Uterus (tissue), 4 donors: ENCODE measurements at places on chromosomes 16 and 17. TPM values are rescaled to one million over a fixed set of nuclear protein-coding genes. Genes with fewer than 3 reads are reported as not detected.

SOST gene
- not detected for total RNA-seq

KIF2B gene
- total RNA-seq: not detected

CDH5 gene
- total RNA-seq: 81.5 TPM

GRCh38 chr17:17696085-17696484 lies 14.8 kb downstream of the RAI1 start:
- H3K27ac ChIP-seq: peak overlapping the region; percentile 99
- H3K4me1 ChIP-seq: peaks cover 10% of the 10 kb centered on the region
- H3K27me3 ChIP-seq: no peaks in the 10 kb centered on the region
- no peaks in the 10 kb centered on the region for H3K36me3 ChIP-seq
- no peak overlapping the region for H3K4me3 ChIP-seq
- no peak for DNase-seq

- no peak for DNase-seq
- no peaks in the 10 kb centered on the region for H3K27me3 ChIP-seq
- H3K4me1 ChIP-seq: no peaks in the 10 kb centered on the region
- no peaks in the 10 kb centered on the region for H3K36me3 ChIP-seq
Observed at GRCh38 chr17:39704821-39705551, 5.1 kb downstream of the ERBB2 start.

GRCh38 chr17:27296428-27296979 lies 2.6 kb downstream of the WSB1 start:
- DNase-seq: no peak
- no peaks in the 10 kb centered on the region for H3K27me3 ChIP-seq
- no peaks in the 10 kb centered on the region for H3K36me3 ChIP-seq
- H3K4me1 ChIP-seq: no peaks in the 10 kb centered on the region
- H3K27ac ChIP-seq: peak overlapping the region; percentile 99

DNA sequence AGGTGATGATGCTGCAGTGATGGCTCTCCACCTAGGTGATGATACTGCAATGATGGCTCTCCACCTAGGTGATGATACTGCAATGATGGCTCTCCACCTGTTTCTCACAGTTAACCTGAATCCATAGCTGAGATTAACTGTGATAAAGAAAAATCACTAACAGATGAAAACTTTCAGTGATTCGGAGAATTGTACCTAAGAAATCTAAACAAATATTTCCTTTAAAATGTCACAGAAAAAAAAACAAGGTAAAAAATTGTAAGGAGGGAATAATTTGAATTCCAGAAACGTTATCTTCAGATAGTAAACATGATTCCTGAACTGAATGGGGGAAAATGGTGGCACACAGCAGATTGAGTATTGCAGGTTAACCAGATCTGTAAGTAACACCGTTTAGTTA lies 113.4 kb downstream of the MAP2K4 start:
- no peak for DNase-seq
- H3K27me3 ChIP-seq: no peaks in the 10 kb centered on the region
- H3K27ac ChIP-seq: no peak overlapping the region
- peaks cover 4% of the 10 kb centered on the region for H3K36me3 ChIP-seq
- no peak overlapping the region for H3K4me3 ChIP-seq

- no peak overlapping the region for H3K4me3 ChIP-seq
- no peaks in the 10 kb centered on the region for H3K4me1 ChIP-seq
- no peaks in the 10 kb centered on the region for H3K27me3 ChIP-seq
- DNase-seq: no peak
- no peak overlapping the region for H3K27ac ChIP-seq
- H3K36me3 ChIP-seq: no peaks in the 10 kb centered on the region
Observed at GRCh38 chr17:59508999-59509625, 56.3 kb upstream of the DHX40 start.

- H3K4me3 ChIP-seq: no peak overlapping the region
- H3K36me3 ChIP-seq: no peaks in the 10 kb centered on the region
- H3K27ac ChIP-seq: no peak overlapping the region
- no peak for DNase-seq
- H3K27me3 ChIP-seq: no peaks in the 10 kb centered on the region
Observed at GRCh38 chr16:56311208-56312027, 113.9 kb downstream of the AMFR start.

GRCh38 chr16:77917971-77918370 lies 104.4 kb upstream of the CLEC3A start:
- no peaks in the 10 kb centered on the region for H3K27me3 ChIP-seq
- no peak overlapping the region for H3K27ac ChIP-seq
- no peak for DNase-seq
- no peak overlapping the region for H3K4me3 ChIP-seq
- H3K36me3 ChIP-seq: no peaks in the 10 kb centered on the region

DNA sequence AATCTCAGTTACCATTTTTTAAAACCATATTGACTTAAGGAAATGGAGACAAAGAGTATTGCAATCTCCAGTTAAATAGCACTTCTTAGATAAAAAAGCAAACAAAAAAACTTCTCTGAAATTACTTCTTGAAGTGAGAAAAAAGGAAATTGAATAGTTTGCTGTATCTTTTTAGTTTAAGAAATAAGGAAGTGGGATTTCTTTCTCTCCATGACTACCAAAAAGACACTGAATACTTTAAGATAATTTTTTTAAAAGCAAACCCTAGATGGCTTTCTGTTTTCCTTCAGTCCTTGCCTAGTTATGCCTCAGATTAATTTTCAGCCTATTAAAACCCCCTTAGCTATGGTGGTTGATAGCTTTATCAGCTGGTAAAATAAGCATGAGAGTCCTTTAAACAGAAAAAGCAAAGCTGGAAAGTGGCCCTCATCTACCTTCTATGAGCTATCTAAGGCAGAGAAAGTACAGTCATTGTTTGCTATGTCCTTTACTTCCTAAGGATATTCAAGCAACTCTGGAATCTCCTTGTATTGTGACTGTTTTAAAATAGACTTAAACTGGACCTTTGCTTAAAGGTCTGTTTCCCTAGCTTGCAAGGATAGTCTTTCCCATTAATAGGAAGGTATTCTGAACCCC lies 28.6 kb downstream of the TPPP3 start:
- H3K36me3 ChIP-seq: no peaks in the 10 kb centered on the region
- DNase-seq: no peak
- H3K27ac ChIP-seq: no peak overlapping the region
- H3K4me3 ChIP-seq: no peak overlapping the region

DNA sequence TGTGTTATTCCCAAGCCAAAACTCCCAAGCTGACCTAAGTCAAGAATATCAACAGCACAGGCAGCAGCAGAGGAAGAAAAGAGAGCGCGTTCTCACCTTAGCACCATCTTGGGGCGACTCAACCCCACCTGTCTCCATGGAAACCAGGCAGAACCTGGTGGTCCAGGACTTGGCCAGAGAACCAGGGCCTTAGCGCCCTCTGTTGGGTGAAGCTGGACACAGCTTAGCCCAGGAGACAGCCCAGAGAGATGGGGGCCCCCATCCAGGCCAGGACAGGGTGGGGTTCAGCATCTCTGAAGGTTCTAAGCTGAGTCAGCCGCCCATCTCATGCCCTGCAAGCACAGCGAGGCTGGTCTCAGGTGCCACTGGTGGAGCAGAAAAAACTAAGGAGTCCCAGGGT lies 60.1 kb upstream of the TMEM132E start:
- H3K4me1 ChIP-seq: no peaks in the 10 kb centered on the region
- H3K27me3 ChIP-seq: no peaks in the 10 kb centered on the region
- H3K4me3 ChIP-seq: no peak overlapping the region
- no peak overlapping the region for H3K27ac ChIP-seq
- no peak for DNase-seq

DNA sequence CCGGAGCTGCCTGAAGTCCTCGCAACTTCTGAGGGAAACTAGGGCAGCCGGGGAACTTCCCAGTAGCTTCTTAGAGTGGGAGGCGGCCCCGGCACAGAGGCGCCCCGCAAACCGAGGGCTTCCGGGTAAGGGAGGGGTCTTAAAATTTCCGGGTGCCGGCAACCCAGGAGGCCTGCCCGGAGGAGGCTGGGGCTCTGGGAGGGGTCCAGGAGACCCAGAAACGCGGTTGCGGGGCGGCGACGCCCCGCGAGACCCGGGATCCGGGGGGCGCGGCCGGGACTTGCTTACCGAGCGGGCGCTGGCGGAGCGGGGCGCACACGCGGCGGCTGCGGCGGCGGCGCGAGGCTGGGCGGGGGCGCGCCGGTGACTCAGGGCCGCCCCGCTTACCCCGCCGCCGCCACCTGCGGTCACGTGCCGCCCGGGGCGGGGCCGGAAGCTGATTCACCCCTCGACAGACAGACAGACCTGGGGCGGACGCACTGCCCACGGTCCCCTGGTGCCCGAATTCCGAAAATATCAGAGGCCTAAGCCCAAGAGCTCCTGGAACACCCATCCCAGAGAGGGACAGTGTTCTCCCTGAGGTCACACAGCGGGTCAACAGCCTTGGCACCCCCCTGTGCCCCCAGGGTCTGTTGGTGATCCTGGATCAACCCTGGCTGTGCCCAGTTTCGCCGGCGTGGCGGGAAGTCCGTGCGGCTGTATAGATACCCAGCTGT lies at the start of gene FAM83G:
TSS of gene FAM83G (minus strand) at position 344 of the 716 bp plus-strand sequence. CDS start 723 bp downstream, outside the sequence.
- peak; percentile 81 for DNase-seq
- H3K27ac ChIP-seq: peak within 1 kb of the TSS; percentile 47
- H3K27me3 ChIP-seq: no peaks in the 10 kb centered on the region
- H3K36me3 ChIP-seq: no peaks in the 10 kb centered on the region

DNA sequence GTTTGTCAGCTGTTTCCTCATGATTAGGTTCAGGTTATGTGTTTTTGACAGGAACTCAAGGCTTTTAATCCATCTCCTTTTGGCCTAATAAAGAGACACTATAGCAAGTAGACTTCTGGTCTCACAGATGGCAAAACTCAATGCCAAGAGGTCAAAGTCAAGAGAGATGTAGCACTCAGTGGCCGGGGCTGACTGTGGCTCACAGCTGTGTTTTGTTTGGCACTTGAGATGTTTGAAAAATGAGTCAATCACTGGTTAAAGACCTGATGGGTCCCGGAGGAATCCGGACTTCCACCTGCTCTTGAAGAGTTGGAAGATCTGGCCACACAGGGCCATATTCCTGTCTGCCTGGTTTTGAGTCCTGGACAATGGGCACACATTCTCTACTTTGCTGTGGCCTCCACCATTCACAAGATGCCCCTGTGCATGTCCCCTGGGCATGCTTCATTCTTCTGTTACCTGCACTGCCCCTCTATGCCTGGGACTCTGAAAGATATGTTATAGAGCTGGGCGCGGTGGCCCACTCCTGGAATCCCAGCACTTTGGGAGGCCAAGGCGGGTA lies 210.3 kb downstream of the SNX29 start:
- H3K27me3 ChIP-seq: no peaks in the 10 kb centered on the region
- DNase-seq: no peak
- H3K27ac ChIP-seq: no peak overlapping the region
- H3K4me1 ChIP-seq: no peaks in the 10 kb centered on the region
- no peak overlapping the region for H3K4me3 ChIP-seq

DNA sequence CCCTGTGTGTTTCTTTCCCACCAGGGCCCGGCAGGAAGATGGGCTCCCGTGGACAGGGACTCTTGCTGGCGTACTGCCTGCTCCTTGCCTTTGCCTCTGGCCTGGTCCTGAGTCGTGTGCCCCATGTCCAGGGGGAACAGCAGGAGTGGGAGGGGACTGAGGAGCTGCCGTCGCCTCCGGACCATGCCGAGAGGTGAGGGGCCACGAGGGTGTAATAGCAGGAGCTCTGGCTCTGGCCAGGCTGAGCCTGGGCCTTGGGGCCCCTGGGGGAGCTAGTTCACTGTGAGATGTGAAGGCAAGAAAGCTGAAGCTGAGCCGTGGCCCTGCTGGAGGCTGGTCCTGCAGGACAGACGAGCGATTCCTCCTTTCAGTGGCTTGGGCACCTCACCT lies 20.0 kb downstream of the C1QTNF1 start:
- no peaks in the 10 kb centered on the region for H3K4me1 ChIP-seq
- no peak for DNase-seq
- no peaks in the 10 kb centered on the region for H3K27me3 ChIP-seq
- H3K36me3 ChIP-seq: no peaks in the 10 kb centered on the region

DNA sequence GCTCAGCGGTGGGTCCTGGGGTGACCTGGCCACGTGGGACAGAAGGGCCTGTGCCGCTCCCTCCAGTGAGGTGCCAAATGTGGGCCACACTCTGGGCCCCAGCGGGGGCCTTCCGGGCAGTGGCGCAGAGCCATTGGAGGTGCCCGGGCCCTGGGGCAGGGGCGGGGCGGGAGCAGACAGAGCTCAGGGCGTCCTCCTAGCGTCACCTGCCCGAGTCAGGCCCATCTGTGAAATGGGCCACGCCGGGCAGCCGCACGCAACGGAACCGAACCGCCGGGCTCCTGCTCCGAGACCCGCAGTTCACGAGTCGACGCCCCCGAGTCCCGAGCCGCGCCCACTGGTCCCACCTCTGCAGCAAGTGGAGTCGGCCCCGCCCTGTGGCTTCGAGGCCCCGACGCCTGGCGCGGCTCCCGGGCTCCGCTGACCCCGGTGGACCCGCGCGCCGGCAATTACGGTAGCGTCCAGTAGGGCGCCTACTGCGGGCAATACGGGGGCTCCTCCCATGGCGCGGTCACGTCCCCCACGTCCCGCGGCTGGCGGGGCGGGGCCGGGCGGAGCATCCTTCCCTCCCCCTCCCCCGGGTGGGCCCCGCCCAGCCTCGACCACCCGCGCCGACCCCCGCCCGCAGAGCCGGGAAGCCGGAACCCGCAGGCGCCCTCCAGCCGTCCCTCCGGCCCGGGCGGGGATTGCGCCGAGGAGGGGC lies 1.9 kb downstream of the SLC16A3 start:
- H3K27ac ChIP-seq: peak overlapping the region; percentile 88
- H3K27me3 ChIP-seq: no peaks in the 10 kb centered on the region
- H3K36me3 ChIP-seq: no peaks in the 10 kb centered on the region
- peak; percentile 91 for DNase-seq
- H3K4me3 ChIP-seq: peak overlapping the region; percentile 47

- no peak overlapping the region for H3K4me3 ChIP-seq
- H3K27ac ChIP-seq: no peak overlapping the region
- DNase-seq: no peak
- no peaks in the 10 kb centered on the region for H3K4me1 ChIP-seq
- H3K27me3 ChIP-seq: no peaks in the 10 kb centered on the region
Observed at GRCh38 chr17:69448431-69449102, 34.1 kb downstream of the MAP2K6 start.

DNA sequence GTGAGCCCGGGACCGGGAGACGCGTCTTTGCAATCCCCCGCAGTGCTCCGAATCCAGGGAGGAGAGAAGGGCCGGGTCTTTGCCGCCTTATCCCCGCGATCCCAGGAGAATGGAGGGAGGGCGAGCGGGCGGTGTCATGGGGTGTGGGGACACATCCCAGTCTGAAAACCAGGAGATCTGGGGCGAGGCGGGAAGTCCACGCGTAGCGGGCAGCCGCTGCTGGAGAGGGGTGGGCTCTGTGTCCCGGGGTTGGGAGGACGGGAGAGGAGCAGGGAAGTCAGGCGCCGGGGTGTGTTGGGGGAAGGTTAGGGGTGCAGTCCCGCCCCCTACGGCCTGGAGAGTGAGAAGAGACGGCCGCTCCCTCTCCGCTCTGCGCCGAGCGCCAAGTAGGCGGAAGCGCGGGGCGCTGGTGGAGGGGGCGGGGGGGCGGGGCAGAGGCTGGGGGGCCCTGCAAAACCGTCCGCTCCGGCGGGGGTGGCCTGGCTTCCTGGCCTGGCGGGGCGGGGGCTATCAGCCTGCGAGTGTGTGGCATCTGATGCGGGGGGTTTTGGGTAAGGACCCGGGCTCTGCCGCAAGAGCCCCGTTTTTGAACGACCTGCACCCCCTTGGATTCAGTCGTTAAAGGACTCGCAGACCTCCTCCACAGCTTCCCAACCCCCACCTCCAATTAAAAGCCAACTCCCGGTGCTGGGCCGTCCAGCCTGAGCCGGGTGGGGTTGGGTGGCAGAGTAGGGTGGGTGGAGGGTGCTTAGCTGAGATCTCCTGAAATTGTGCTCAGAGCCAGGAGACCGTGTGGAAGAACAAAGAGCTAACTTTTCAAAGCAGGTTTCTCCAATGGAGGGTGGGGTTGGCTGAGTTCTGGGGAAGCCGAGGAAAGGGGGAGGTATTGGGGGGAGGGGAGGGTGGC lies 654 bp downstream of the LASP1 start:
- H3K4me1 ChIP-seq: peaks cover 18% of the 10 kb centered on the region
- H3K27ac ChIP-seq: peak overlapping the region; percentile 98
- H3K36me3 ChIP-seq: no peaks in the 10 kb centered on the region
- peak; percentile 79 for DNase-seq
- peak overlapping the region; percentile 95 for H3K4me3 ChIP-seq
